Left colon (tissue), 2 donors: ENCODE measurements at places on chromosomes 6 and 20.
A peak's percentile ranks its signal among the peaks of the same experiment; 100 is the strongest.

DNA sequence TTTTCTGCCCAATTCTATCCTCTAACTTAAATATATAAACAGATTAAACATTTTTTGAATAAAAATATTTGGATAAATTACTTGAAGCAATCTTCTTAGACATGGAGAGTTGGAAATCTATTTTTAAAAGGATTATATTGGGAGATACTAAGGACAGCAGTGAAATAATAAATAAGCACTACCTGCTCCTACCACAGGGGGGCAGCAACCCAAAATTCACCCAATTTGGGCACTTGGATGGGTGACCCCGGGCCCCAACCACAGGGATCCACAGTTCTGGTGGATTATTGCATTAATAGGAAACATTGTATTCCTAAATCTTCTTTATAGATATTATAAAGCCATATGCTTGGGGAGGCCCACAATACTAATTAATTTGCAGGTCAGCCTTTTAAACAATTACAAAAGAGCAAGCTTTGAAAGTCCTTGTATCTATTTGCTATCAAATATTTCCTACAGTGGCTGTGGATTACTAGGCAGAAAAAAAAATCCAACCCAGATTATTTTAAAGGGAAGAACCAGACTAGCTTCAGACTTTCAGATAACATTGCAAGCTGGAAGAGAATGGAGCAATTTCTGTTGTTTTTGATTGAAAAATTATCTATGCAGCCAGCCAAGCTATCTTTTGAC lies 66.4 kb upstream of the PDE10A start:
- DNase-seq: no peak

DNA sequence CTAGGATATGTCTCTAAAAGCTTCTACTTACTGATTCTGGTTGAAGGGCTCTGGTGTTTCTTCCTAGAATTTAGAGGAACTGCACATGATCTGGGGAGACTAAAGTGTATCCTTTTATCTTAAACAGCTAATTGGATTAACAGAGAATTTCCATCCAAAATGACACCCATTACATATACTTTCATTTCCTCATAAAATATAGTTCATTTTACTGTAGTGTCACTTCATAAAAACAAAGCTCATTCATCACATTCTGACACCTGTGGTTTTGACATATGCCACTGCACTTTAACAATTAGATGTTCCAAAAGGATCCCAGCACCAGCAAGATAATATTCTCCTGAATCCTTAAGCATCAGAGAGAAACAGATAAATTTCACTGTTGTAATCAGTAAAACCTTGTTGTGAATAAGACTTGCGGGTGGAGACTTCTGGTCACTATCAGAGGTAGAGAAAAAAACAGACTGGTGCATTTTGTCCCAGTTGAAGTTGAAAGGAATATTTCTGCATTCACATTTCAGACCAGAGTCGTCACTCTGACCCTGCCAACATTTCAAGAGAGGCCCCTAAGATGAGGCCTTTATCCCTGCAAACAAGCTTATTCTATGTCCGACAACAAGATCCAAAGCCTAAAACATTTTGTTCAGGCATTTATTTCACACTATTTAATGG lies 175.3 kb upstream of the BMP5 start:
- no peak for DNase-seq

GRCh38 chr6:99521633-99522151 lies 6.5 kb upstream of the USP45 start:
- DNase-seq: no peak

DNA sequence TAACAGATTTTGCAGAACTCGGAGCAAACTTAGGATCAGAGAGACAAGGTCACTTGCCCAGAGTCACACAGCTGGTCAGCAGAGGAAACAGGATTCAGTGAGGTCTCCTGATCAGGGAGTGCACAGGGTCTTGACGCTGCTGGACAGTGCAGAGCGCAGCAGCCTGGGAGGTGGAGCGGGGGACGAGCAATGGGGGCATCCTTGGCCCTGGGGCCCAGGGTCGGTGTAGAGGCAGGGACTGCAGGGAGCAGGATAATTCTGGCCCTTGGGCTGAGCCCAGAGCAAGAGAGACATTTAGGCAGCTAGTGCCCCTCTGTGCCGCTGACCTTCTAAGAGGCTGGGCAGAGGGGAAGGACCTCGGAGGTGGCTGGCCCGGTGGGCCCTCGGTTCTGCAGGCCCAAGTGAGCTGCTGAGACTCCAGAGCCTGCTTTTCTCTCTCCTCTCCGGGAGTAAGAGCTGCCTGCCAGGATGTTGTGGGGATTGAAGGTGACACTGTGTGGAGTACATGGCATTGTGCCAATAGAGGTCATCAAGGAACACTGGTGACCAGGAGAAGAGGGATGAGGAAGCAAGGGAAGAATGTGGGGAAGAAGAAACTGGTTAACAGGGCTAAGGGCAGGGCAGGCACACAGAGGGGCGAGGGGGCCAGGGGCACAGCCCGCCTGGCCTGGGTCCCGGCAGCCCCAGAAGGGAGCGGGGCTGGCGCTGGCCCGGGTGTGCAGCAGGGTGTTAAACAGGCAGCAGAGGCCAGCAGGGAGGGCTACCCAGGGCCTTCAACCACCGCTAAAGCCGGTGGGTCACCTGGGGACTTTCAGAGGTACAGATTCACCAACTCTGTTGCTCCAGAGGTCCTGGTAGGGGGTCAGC lies 122.0 kb downstream of the AGPAT4 start:
- no peak for DNase-seq

GRCh38 chr6:24779416-24780016 lies 4.8 kb downstream of the GMNN start:
- DNase-seq: no peak

DNA sequence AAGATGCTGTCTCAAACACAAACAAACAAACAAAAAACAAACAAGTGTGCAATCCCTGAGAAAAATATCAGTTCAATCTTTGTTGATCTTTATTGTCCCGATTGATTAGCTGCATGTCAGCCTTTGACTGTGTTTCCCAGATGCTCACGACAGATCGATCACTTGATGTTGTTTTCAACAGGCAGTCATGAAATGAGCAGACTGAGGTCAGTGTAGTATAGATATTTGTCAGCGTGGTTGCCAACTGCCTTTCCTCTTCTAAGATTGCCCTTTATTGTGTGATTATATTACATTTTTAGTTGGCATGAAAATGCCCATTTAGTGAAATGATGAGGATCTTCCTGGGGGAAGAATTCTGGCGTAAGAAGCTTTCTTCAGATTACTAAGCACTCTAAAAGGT lies 25.6 kb downstream of the UTRN start:
- DNase-seq: no peak

- DNase-seq: no peak
Measured at GRCh38 chr6:3377536-3378397, 79.1 kb downstream of the SLC22A23 start.

GRCh38 chr6:88919032-88919431 lies 44.4 kb downstream of the RNGTT start:
- no peak for DNase-seq

DNA sequence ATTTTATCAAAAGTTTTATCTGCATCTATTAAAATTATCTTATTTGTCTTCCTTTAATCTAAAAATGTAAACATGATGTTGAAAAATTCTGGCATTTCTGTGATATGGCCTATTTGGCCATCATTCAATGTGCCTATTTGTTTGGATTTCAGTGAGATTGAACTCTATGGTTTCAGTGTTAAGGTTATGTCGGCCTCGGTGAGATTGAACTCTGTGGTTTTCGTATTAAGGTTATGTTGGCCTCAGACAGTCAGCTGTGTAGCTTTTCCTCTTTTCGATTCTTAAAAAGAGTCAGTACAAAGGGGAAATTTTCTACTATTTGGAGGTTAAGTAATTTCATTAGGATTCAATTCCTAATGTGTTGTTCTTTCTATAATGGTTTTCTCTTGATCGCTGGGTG lies 320.6 kb downstream of the PACRG start:
- DNase-seq: no peak

DNA sequence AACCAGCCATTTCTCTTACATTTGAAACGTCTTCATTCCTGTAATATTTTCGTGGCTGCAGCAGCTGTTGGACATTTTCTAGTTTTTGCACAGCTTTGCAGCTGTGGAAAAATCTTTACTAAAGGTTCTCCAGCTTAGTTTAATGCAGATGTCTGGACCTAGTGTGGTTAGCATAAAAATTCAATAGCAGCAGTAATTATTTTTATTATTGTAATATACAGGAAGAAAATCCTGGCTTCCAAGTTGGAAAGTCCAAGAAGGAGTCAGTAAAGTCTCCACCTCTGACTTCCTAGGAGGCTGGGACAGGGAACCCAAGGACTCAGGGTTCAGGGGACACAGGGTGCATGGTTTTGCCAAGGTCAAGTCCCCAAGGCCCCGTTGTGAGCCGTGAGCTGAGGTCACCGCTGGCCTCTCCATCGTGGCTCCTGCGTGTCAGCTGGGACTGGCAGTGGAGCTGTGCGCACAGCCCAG lies 230.6 kb downstream of the FNDC1 start:
- DNase-seq: no peak

DNA sequence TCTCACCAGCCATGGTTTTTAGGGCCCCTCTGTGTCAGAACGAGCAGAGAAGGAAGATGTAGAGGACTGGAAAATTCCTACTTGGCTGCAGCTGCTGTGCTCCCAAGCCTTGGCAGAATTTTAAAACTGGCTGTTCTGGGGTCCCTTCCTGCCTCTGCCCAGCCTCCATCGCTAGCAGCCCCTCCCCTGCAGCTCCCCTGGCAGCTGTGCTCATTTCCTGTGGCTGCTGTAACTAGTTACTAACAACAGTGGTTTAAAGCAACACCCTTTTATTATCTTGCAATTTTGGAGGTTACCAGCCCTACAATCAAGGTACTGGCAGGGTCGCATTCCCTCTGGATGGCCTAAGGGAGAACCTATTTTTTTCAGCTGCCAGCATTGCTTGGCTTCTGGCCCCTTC lies 3.7 kb upstream of the CST11 start:
- no peak for DNase-seq

DNA sequence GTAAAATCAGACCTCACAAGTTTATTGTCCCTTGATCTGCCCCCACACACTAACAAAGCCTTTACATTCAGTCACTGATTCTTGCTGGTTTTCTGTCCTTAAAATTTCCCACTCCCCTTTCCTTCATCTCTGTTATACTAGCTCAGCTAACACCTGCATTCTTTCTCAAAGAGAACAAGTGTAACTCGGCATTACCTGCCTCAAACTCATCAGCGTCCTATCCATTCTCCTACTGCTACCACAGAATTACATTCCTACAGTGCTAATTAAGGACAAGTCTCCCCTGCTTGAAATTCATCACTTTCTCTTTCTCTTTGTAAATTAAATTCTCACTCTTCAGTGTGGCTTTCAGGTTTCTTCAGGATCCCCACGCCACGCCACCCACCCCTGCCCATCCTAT lies 773.2 kb downstream of the FRK start:
- no peak for DNase-seq

- no peak for DNase-seq
Measured at GRCh38 chr6:28659250-28659566, 133.5 kb downstream of the GPX5 start.

DNA sequence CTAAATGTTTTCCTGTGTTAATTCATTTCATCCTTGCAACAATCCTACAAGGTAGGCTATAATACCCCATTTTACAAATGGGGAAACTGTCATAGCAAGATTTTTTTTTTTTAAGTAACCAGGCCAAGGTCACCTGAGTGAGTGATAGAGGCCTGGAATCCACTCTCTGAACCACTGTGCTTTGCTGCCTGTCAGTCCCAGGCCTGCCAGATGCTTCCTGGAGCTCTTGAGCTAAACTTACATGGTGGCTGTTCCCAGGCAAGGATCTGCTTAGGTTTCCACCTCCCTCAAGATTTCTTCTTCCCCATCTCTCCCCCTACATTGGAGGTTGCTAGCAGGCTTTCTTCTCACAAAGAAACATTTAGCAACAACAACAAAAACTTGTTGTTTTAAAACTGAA lies 32.7 kb upstream of the RNF8 start:
- no peak for DNase-seq

DNA sequence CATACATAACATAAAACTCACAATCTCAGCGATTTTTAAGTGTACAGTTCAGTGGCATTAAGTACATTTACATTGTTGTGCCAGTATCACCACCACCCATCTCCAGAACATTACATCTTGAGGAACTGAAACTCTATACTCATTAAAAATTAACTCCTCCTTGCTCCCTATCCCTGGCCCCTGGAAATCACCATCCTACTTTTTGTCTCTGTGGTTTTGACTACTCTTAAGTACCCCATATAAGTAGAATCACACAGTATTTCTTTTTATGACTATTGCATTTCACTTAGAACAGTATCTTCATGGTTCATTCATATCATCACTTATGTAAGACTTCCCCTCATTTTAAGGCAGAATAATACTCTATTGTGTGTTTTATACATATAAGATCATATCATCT lies 1108.1 kb downstream of the GRIK2 start:
- DNase-seq: no peak

GRCh38 chr20:29878281-29878741 lies 1379.2 kb upstream of the DEFB115 start:
- DNase-seq: peak; percentile 27
